ENCODE measurements at places on chromosomes 4 and X.

DNA sequence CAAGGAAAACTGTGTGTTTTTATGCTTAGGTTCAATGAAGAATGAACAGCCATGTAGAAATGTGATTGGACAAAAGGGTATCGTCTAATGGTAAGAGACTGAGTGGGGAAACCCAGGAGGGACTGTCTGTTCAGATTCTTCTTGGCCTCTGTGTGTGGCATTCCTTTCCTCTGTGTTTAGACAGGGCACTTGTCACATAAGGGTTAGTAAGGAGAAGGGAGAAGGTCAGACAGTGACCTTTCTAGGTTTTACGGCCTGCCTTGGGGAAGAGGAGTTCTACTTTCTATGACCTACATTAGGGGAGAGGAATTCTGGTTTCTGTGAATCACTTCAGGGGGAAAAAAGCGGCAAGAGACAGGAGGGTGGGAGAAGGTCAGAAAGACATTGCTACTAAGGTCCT, 119.5 kb downstream of the GC start:
- no peak for DNase-seq

- peak; percentile 81 for DNase-seq
Observed at GRCh38 chr4:169269916-169270809, 593 bp downstream of the SH3RF1 start.

- no peak for DNase-seq
Observed at GRCh38 chr4:106114270-106114669, 201.7 kb downstream of the TBCK start.

- DNase-seq = no peak
Observed at GRCh38 chrX:13428053-13428786, 108.4 kb upstream of the ATXN3L start.

Data from psoas muscle (tissue), 8 donors.